Stimulated activated CD4-positive, alpha-beta T cell treated with anti-CD3 and anti-CD28 coated beads, Interleukin-12 subunit alpha, Interleukin-12 subunit beta, amount 100 ng/mL, for 48 hours (primary cell): ENCODE measurements at places on chromosomes 3 and 15.

- peak; percentile 46 for DNase-seq
These were observed 17.8 kb downstream of the EDEM1 start for GRCh38 chr3:5205165-5205941.

DNA sequence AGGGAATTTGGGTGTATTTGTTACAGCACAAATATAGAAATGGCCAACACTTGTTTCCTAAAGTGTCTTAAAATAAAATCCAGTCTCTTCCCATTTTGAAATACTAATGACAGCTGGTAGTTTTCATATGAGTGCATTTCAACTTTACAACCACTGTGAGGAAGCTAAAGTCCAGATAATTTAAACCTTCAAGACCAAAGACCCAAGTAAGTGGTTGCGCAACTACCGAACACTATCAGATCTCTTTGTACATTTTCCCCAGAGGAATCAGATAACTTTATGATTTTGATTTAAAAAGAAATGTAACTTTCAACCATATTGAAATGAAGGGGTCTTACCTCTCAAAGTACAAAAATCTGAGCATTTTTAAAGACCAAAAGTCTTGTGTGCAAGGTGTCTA lies 14.3 kb downstream of the BCL2L10 start:
- DNase-seq = no peak

GRCh38 chr15:26070095-26070532 lies 207.0 kb upstream of the ATP10A start:
- no peak for DNase-seq

DNA sequence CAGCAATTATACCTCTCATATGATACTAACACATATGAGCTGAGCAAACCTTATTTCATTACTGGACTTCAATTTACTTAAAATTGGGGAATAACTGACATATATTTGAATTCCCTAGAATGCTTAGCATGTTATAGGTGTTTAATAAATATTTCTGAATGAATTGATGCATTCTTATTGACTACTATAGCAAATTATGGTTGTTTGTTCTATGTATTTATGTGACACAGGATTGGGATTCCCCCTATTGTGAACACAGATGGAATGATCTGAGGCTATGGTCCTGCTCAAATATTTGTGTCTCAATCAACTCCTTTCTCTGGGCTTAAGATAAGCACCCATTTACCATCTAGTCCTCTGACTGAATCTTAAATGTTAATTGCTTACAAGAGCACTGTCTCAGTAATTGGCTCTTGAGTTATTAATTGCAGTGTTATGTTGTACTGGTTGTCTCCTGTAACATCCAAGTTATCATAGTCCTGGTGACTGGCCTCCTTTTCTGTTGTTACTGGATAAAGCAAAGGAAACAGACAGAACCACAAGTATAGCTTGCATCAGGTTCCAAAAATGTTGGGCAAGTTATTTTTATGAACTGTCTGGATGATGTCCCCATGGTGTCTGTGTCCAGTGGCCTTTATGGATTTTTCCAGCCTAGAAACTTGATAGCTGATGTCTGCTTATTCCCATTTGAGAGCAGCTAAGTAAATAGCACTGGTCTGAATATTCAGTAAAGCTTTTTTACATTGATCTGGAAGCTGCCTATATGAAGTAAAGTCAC lies 2.3 kb upstream of the UACA start:
- DNase-seq = no peak

DNA sequence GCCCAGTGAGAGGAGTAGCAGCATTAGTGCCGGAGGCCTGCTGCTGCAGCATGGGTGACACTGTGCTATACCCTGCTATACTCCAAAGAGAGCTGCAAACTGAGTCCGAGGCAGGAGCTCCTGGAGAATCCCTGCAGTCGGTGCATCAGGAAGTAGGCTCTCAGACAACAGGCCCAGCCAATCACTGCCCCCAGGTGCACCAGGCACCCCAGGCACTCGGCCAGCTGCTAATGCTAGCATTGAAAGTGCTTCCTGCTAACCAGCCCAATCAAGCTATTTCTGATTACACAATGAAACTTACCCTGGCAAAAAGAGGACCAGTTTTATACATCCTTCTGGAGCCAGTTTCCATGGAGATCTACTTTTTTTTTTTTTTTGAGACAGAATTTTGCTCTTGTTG lies 45.6 kb upstream of the IREB2 start:
- no peak for DNase-seq

DNA sequence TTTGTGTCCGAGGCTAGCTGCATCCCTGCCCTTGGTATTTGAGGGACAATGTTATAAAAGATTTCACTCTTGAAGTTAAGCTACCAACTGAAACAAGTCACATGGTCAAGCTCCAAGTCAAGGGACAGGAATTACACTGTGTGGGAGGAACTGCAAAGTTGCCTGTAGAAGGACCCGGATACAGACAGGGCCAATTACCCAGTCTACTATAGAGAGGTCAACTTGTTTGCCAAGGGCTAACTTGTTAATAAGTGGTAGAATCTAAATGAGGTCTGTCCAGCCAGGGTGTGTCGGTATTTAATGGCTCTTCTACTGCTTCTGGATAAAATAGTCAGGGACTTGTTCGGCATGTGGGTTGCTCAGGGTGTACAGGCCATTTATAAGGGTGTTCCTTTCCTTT lies 55.7 kb downstream of the PTPRG start:
- DNase-seq = no peak

GRCh38 chr3:149417174-149417573 lies 39.7 kb upstream of the TM4SF1 start:
- DNase-seq = no peak

DNA sequence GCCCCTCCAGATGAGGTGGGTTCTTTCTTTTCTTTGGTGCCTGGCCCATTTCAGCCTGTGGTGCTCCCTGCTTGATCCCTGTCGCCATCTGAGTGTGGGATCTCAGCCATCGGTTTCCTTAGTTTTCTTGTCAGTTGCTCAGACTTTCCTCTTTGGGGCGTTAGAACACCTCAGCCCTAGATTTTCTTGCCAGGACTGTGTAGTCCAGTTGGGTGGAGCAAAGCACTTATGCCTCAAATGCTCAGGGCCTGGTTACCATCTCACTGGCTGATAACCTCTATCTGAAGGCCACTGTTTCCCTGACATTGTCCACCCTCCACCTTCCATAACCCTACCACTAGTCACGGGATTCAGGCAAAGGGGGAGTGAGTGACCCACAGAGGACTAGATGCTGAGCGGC lies 208.7 kb upstream of the BHLHE40 start:
- DNase-seq = no peak

GRCh38 chr3:8488877-8489276 lies 12.7 kb upstream of the LMCD1 start:
- DNase-seq = no peak

GRCh38 chr15:94324835-94325767 lies 93.7 kb downstream of the MCTP2 start:
- no peak for DNase-seq

DNA sequence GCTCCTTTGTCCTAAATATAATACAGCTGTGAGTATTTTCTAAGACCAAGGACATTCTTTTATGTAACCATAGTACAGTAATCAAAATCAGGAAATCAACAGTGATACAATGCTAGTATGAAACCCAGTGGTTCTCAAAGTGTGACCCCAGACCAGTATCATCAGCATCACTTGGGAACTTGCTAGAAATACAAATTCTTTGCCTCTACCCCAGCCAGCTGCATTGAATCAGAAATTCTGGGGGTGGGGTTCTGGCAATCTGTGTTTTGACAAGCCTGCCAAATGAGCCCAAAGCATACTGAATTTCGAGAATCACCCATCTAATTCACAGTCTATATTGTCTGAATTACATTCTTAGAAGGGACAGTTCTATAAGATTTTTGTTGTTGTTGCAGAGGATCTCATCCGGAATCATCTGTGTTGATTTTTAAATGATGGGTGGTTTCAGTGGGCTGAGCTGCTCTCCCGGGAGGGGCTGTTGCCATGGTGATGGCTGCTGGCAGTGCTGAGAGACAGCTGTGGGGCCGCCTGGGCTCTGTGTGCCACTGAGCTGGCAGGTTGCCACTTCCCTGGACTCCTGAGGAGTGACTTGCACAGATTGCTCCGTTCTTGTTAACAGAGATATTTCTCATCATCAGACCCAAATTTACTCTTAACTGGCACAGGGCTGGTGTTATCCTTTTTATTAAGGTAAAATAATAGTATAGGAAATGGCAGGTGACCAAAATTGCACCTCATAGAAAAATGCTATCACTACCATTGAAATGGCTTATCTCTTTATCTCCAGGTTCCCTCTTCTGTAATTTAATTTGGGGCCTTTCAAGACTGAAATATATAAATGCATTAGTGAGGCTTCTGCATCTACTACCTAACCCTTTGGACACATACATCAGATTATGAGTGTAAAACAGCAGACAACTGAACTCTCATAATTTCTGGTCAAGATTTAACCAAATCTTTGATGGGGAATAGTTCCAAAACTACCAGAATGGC lies 56.5 kb downstream of the NEK11 start:
- no peak for DNase-seq
